ENCODE measurements at places on chromosomes 4 and X. TPM values are rescaled to one million over a fixed set of nuclear protein-coding genes. Genes with fewer than 3 reads are reported as not detected.
A peak's percentile ranks its signal among the peaks of the same experiment; 100 is the strongest.

TCEAL2 gene
- not detected for total RNA-seq

DNA sequence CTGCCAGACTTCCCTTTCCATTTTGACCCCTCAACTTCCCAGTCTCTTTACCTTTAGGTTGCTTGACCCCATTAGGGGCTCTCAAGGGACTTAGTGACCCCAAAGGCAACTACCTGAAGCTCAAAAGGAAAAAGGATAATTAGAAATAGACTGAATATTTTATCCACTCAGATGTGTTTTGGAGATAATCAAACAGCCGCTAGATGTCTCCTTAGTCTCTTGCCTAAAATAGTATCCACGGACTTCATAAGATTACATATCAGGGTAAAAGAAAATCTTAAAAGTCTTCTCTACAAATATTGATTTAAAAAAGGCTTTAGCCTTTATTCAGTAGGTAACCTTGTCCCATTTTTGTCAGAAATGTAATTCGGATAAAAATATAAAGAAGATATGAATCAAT lies 21.0 kb upstream of the RHOXF2 start:
- DNase-seq = peak; percentile 19

GRCh38 chrX:47316276-47317025 lies 53.9 kb upstream of the ZNF157 start:
- DNase-seq = no peak

DNA sequence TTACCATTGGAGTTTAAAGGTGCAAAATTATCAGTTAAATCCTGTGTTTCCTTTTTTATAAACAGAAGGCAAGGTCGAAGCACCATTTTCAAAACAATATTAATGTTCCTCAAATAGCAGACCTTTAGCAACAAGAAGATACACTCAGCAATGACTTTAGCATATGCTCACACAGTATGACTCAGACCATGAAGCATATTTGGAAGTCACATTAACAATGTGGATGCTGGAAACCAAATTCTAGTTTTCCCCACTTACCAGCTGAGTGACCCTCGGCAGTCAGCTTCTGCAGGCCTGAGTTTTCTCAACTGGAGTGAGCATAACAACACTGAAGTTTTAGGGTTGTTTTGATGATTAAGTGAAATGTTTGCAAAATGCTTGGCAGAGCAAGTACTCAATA lies 130.5 kb downstream of the ANK2 start:
- no peak for DNase-seq

DNA sequence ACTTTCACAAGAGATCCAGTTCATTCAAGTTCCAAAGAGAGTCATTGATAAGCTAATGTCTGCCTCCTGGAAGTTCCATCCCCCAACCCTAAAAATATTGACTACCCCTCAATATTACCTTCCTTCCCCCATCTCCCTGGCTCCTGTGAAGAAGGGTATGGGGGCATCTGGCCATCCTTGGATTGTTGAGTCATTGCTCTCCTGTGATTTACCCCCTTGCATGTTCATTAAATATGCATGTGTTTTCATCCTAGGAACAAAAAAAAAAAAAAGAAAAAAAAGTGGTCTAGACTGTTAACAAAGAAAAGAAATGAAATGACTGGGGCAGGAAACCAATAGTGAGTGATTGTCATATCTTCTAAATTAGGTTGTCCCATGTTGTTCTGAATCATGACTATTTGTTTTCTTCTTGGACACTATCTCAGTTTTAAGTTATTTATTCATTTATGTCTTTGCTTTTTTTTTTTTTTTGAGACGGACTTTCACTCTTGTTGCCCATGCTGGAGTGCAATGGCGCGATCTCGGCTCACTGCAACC lies 51.9 kb upstream of the HUWE1 start:
- no peak for DNase-seq

GRCh38 chrX:29297171-29297800 lies 710.0 kb downstream of the IL1RAPL1 start:
- no peak for DNase-seq

- DNase-seq = no peak
Measured at GRCh38 chrX:17411205-17411604, 36.2 kb downstream of the NHS start.
